ENCODE measurements at places on chromosomes 12 and 14.

DNA sequence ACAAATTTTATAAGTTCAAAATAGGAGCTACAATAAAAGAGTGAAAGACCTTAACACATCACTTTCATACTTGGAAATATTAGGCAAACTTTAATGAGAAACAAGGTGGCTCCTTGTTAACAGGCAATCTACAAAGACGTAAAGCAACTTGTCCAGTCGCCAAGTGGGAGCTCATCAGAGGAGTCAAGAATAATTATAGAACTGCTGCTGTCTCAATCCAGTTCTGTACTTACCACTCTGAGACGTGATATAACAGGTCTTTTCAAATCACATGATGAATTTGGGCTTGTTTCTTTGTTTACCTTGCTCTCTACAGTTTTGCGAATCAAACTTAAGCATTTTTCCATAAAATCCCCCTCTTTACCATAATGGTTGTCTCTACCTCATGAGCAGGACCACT is 3.6 kb downstream of the YBX3 start:
- DNase-seq = no peak

GRCh38 chr12:124389725-124390441 is 95.0 kb downstream of the RFLNA start:
- DNase-seq = no peak

- DNase-seq = no peak
These were observed 3.2 kb upstream of the ADAM21 start for GRCh38 chr14:70448633-70449340.

DNA sequence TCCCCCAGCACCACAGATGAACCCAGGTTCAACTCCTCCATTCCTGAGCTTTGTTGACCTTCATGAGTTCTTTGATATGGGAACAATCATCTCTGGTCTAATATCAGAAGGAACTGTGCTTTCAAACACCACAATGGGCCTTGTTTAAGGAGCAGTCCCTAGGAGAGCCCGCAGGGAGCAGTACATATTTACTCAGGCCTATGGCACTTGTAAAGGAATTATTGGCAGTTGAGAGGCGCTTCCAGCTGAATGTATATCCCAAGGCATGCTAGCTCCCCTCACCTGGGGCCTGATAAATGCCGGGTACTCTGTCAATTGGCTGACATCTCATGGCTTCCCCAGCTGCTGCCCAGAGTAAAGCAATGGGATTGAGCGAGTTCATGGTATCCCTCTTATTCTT is 76.2 kb downstream of the ZFP36L1 start:
- no peak for DNase-seq

- no peak for DNase-seq
These were observed 1316.9 kb upstream of the SEL1L start for GRCh38 chr14:82850576-82850975.

DNA sequence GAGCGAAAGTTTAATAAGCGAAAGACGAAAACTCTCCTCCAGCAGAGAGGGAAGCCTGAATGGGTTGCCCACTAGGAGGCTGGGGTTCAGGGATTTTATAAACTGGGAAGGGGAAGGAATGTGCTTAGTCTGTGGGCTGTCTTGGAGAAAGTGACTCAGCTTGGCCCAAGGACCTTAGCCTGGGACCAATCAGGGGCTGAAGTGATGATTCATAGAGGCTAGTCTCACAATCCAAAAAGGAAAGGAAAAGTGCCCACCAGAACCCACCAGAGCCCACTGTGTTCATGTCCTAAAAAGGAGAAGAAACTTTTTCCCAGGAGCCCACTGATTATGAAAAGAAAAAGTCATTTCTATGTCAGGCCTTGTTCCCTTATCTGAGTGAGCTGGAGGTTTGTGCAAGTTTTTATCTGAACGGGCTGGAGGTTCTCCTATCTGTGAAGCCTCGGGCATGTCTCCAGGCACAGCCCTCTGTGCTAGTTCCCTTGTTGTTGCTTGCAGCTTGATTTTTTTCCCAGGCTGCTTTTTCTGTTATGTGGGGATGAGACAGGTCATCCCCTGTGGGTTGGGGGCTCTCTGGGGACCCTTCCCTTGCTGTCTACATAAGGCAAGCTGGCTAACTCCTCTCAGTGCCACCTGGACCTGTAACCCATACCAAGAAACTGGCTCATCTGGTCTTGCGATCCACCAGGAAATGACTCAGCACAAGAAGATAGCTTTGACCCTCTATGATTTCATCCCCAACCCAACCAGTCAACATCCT is 8.3 kb upstream of the GOLGA5 start:
- DNase-seq = no peak

DNA sequence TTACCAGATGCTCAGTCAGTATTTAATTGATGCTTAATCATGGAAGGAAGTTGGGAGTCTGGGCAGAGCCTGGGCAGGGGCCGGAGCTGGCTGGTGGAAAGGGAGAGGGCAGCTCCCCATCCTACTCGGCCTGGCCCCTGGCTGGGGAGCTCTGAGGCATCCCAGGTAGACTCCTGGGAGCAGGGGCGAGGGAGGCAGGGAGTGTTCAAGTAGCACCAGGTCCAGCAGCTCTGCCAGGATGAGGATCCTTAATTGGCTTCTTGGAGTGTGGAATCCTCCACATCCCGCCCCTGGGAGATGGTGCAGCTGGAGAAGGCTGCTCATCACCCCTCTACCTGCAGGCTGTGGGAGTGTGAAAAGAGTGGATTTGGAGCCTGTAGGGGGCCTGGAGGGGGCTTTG is 30.9 kb downstream of the SYNDIG1L start:
- DNase-seq = no peak

GRCh38 chr12:48221645-48222044 is 18.6 kb upstream of the OR10AD1 start:
- DNase-seq = no peak

GRCh38 chr14:57575482-57575881 is 81.8 kb upstream of the CCDC198 start:
- DNase-seq = no peak

DNA sequence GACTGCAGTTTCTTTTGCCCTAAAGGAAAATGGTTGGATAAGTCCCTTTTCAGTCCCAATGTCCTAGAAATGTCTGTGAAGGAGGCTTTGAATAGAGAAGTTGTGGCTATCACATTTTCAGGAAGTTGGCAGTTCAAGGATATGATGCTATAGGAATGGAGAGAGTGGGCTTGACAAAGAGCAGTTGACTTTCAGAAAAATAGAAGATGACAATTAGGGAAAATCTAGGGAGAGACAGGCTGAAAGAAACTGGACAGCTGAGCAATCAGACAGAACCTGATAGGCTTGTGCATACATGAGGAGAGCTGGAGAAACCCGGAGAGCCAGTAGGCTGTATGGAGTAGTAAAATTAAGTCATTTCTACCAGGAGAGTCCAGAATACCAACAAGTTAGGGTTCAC is 50.5 kb downstream of the LMNTD1 start:
- no peak for DNase-seq

DNA sequence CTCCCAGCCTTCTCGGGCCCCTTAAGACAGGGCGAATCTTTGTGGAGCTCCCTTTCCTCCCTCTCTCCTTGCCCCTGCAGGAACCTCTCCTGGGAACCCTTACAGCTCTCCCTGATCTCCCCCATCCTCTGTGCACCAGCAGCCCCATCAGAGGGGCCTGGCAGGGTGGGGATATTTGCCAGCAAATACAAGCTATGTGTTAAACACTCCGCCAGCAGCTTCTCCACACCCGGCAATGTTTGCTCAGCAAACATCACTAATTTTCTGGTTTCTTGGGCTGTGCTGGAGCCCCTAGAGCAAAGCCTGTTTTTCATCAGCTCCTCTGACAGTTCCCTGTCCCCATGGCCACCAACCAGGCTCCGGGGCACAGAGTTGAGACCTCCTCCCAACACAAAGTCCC is 147.5 kb upstream of the LHX5 start:
- DNase-seq = no peak

DNA sequence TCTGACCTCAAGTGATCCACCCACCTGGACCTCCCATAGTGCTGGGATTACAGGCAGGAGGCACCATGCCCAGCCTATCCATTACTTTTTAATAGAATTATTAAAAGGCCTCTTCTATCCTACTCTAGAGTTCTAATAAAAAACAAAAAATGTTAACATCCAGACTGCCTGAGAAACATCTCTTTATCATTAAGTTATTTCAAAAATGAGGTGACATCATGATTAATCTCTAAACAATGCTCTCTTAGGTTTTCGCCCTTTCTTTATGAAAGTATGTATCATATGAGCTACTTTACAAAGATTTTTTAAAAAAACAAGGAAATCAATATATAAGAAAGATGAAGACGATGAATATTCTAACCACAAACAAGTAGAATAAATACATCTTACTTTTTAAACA is 52.6 kb downstream of the FGD6 start:
- DNase-seq = no peak

DNA sequence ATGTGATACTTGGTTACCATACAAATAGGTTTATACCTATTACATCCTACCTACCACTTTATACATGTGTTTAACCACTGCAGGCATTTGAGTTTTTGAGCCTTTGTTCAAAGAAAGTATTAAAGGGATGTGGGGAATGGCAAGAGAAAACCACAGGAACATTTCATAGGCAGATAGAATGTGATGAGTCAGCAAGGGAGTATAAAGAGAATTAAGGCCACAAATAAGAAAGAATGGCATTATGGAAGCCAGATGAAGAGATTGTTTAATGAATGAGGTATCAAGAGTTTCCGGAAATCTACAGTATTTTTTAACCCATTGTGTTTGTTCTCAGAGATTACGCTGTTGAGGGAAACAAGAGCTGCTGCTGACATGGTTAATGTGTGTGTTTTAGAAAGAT is 66.9 kb downstream of the METTL25 start:
- no peak for DNase-seq

GRCh38 chr12:130993759-130994670 is 40.3 kb downstream of the ADGRD1 start:
- DNase-seq = no peak

- no peak for DNase-seq
These were observed 102.2 kb downstream of the GPHN start for GRCh38 chr14:66610154-66610563.

- DNase-seq = no peak
These were observed 22.0 kb upstream of the COL2A1 start for GRCh38 chr12:48026060-48026827.

DNA sequence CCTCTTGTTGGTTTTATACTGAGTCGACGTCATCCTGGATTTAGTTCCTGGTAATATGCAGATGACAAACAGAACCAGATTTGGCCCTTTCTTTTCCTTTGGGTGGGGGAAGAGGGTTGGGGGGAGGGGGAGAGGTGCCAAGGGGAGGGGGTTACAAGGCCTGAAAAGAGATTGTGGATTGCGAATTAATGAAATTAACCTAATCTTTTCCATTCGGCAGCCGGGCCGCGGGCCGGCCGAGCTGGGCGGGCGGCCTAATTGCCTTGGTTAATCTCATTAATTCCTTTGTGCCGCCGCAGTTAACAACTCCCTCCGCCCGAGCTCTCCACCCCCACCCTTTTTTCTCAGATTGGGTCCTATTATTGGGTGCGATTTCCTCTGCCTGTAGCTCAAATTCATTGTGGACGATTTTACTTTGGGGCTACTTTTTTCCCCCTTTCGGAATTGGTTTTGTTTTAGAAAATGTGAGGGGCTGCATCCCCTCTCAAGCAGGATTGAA is 387 bp upstream of the GSC start:
- DNase-seq = no peak

GRCh38 chr14:31257244-31257553 is 49.6 kb upstream of the HECTD1 start:
- no peak for DNase-seq

DNA sequence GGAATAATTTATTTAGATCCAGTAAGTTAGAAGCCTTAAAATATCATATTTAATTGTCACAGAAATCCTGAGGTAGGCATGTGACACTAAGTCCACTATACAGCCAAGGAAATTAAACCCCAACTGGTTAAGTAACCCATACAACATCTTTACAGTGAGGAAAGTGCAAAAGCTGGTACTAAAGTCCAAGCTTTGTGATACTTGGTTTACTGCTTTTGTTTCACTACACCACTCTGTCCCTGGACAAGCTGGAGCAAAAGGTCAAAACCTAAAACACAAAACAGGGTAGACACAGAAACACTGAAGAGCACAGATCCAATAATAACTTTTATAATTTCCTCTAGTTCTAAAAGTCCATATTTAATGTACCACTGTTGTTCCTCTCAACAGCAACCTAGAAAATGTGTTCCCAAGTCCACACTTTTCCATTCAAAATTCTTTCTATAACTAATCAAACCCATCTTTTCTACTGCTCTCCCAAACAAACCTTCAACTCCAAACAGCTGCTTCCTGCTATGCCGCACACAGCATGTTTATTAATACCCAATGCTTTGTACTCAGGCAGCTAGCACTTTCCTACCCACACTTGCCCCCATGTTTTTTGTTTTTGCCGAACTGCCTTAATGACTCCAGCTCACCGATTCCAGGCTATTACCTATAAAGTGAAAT is 90.9 kb downstream of the MED13L start:
- no peak for DNase-seq

DNA sequence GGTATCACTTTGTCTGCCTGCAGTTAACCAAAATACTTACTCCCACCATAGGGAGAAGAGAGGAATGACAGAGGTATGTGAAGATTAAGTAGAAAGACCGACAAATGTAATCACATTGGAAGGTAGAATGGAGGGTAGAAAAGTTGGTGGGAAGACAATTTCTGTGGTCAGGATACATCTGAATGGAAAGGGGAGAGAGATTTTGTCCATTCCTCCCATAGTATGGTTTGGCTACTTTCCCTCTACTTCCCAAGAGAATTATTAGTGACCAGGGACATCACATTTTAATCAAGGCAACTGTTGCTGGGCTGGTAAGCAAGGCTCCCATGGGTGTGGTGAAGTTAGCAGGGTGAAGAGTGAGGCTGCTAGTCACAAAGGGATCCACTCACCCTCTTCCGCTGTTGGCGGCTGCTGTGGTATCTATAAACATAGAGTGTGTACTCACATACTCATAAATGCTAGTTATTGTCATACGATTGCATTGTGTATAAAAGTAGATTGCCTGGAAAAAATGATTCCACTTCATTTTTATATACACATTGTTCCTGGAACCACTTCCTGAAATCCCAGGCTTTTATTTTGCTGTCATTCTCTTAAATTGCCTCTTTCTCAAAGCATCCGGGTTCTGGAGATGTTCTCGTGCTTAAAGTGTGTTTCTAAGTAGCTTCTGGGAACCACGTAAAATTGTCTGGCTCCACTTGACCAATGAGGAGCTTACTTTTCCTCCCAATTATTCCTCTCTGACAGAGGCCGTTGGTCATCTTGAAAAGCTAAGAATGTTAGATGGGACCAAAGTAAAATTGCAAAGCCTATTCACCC is 413.1 kb downstream of the ZFP36L1 start:
- no peak for DNase-seq

DNA sequence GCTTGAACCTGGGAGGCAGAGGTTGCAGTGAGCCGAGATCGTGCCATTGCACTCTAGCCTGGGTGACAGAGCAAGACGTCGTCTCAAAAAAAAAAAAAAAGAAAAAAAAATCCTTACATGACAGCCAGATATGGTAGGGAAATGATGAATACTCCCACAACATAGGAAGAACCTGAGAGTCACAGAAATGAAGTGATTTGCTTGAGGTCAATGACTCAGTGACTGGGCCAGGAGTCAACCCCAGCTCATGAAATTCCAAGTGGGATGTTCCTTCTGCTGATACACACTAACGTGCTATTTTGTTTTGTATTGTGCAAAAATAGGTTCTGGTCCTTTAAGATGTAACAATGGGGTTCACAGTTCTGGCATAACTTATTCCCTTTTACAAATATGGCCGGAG is 9.0 kb downstream of the RHOF start:
- DNase-seq = no peak

All from activated naive CD8-positive, alpha-beta T cell treated with anti-CD3 and anti-CD28 coated beads, Interleukin-2, amount 50 U/mL, for 16 hours (primary cell).